ENCODE measurements at places on chromosomes 5 and 9. TPM values are rescaled to one million over a fixed set of nuclear protein-coding genes. Genes with fewer than 3 reads are reported as not detected.
A peak's percentile ranks its signal among the peaks of the same experiment; 100 is the strongest.

GRCh38 chr5:177982072-177982727 is 13.8 kb downstream of the PROP1 start:
- peak; percentile 81 for DNase-seq

GRCh38 chr5:168822248-168822744 is 243.1 kb upstream of the PANK3 start:
- DNase-seq: no peak

DNA sequence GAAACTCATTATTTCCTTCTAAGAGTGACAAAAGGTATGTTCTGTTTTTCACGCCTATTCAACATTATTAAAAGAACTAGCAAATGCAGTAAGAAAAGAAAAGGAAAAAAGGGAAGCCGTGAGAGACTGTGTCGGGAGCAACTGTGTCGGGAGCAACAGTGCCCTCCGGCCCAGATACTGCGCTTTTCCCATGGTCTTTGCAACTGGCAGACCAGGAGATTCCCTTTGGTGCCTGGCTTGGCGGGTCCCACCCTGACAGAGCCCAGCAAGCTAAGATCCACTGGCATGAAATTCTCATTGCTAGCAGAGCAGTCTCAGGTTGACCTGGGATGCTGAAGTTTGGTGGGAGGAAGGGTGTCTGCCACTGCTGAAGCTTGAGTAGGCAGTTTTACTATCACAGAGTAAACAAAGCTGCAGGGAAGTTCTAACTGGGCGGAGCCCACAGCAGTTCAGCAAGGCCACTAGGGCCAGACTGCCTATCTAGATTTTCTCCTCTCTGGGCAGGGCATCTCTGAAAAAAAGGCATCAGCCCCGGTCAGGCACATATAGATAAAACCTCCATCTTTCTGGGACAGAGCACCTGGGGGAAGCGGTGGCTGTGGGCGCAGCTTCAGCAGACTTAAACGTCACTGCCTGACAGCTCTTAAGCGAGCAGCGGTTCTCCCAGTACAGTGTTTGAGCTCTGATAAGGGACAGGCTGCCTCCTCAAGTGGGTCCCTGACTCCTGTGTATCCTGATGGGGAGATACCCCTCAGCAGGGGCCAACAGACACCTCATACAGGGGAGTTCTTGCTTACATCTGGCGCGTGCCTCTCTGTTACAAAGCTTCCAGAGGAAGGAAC is 1237.4 kb upstream of the CDH18 start:
- DNase-seq: no peak

DNA sequence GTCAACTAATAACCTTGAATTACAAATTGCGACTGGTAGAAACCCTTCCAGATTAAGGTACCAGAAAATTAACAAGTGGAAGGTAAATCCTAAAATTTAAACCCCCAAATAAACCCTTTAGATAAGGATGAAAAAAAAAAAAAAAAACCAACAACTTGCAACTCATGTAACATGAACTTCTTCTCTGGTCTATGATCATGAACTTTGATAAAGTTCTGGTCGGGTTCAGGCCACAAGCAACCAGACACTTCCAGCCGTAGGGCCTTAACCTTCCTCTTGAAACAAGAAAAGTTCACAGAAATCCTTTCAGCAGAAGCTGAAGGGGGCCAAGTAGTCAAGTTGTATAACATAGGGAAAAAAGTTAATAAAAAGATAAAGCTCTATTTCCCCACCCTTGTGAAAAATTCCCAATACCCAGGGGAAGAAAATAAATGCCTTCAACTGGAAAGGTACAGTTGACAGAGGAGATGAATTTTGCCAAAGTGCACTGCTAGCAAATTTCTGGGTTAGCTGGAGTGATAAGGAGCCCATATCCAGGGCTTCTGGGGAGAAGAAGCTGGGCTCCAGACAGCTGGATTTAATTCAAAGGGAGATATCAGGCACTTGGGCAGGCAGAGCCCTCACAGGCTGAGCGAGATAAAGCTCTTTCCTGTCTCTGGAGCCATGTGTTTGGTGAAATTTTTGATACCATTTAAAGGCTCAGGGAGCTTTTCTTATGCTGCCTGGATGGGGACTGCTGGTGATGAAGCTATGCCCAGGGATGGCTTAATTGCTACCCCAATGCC is 234.2 kb upstream of the PANK3 start:
- DNase-seq: no peak

GRCh38 chr5:33696411-33696810 is 195.4 kb downstream of the ADAMTS12 start:
- no peak for DNase-seq

FAM153A gene
- 56.9 TPM for total RNA-seq

UCK1 gene
- total RNA-seq: 22.1 TPM

DNA sequence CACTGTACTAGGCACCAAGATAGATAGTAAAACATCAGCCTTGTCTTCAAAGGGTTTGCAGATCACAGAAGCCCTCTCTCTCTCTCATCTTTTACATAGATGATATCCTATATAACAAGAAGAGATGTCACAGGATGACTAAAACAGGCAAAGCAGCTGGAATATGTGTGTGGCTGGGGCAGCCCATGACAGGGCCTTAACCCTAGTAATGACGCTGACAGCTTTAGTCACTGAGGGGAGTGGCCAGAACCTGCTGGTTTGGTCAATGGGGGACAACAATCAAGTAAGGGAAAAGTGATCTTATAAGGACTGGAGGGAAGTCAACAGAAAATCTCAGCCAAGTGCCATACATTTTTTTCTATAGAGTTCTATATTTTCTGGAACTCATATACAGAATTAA is 41.9 kb upstream of the RIC1 start:
- peak; percentile 67 for DNase-seq

- no peak for DNase-seq
These were observed 12.2 kb upstream of the TMEM252 start for GRCh38 chr9:68552700-68553476.

HEMGN gene
- total RNA-seq: 1.4 TPM

BHMT gene
- total RNA-seq: not detected

FUT7 gene
- total RNA-seq: 0.09 TPM

DNA sequence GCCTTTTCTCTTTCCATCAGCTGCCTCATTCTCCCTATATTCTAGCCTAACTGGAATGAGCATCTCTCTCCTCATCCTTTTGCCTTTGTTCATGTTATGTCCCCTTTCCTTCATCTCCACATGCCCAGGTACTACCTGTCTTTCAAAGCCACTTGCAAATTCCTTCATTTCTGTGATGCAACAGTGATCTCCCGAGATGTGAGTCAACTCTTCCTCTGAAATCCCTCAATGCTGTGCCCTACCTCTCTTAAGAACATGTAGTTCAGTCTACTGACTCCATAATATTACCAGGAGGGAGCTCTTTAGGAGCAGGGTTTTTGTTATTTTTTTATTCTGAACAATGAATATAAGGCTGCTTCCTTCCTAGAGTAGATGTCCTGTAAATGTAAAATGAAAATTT is 91.6 kb downstream of the ZNF462 start:
- no peak for DNase-seq

DNA sequence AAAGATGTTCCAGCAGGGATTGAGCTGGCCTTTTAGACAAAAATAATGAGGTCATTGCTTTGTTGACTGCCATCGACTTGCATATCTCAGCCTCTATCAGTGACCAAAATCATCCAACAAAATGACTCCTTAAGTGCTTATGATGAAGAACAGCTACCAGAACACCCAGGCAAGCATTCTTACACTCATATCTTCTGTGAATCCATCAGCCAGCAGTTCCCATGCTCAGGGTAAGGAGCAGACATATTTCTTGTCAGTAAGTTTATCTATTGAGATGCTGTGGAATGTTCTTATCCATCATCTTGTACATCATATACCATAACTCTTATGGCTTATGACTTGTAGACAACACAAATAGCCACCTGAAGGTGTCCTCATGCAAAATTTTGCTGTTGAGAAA is 20.2 kb upstream of the SPDL1 start:
- no peak for DNase-seq

Data from activated CD8-positive, alpha-beta T cell treated with anti-CD3 and anti-CD28 coated beads for 36 hours (primary cell).